ENCODE measurements at places on chromosomes 1 and 21. TPM values are rescaled to one million over a fixed set of nuclear protein-coding genes. Genes with fewer than 3 reads are reported as not detected.

- H3K36me3 ChIP-seq: peaks cover 1% of the 10 kb centered on the region
- no peak for DNase-seq
- no peak overlapping the region for H3K27ac ChIP-seq
- peaks cover 12% of the 10 kb centered on the region for H3K4me1 ChIP-seq
- H3K27me3 ChIP-seq: no peaks in the 10 kb centered on the region
Measured at GRCh38 chr1:65416767-65417166, 3.7 kb upstream of the LEPR start.

- H3K27ac ChIP-seq: peak overlapping the region; percentile 35
- DNase-seq: peak; percentile 33
- peak overlapping the region; percentile 73 for H3K4me3 ChIP-seq
- no peaks in the 10 kb centered on the region for H3K27me3 ChIP-seq
- H3K36me3 ChIP-seq: peaks cover 2% of the 10 kb centered on the region
Measured at GRCh38 chr1:214280386-214281020, 456 bp upstream of the SMYD2 start.

DNA sequence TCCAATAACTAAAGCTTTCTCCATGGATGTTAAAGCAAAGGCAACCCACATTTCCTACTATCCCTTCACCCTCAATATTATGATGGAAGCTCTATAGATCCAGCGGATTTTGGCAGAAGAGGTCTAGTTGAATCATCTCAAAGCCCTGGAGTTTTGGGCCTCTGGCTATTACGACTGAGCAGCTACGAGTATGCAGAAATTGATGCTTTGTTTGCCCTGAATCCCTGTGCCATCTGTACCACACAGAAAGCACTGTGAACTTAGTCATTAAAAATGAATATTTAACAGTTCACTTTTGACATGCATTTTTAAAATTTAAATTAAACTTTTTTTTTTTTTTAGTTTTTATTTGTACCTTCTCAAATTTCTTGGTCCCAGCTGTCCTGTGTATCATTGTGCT is 705.4 kb upstream of the PTBP2 start:
- DNase-seq: no peak
- H3K4me1 ChIP-seq: no peaks in the 10 kb centered on the region
- H3K27me3 ChIP-seq: no peaks in the 10 kb centered on the region

Gene SPRR2E
- total RNA-seq: not detected

GRCh38 chr1:4395676-4396075 is 258.7 kb upstream of the AJAP1 start:
- H3K36me3 ChIP-seq: no peaks in the 10 kb centered on the region
- no peak overlapping the region for H3K4me3 ChIP-seq
- H3K27ac ChIP-seq: no peak overlapping the region
- no peaks in the 10 kb centered on the region for H3K4me1 ChIP-seq

- H3K27ac ChIP-seq: no peak overlapping the region
- peaks cover 5% of the 10 kb centered on the region for H3K27me3 ChIP-seq
- no peak overlapping the region for H3K4me3 ChIP-seq
- no peaks in the 10 kb centered on the region for H3K36me3 ChIP-seq
- no peak for DNase-seq
Measured at GRCh38 chr1:30601316-30602085, 121.9 kb downstream of the MATN1 start.

GRCh38 chr1:228917755-228918154 is 182.5 kb downstream of the RHOU start:
- no peak overlapping the region for H3K4me3 ChIP-seq
- DNase-seq: no peak
- H3K27ac ChIP-seq: no peak overlapping the region
- no peaks in the 10 kb centered on the region for H3K36me3 ChIP-seq
- H3K27me3 ChIP-seq: no peaks in the 10 kb centered on the region
- H3K4me1 ChIP-seq: no peaks in the 10 kb centered on the region

GRCh38 chr1:165411396-165411795 is 33.5 kb downstream of the RXRG start:
- H3K36me3 ChIP-seq: no peaks in the 10 kb centered on the region
- no peak overlapping the region for H3K27ac ChIP-seq
- H3K27me3 ChIP-seq: peaks cover 36% of the 10 kb centered on the region
- H3K4me3 ChIP-seq: no peak overlapping the region
- H3K4me1 ChIP-seq: no peaks in the 10 kb centered on the region

GRCh38 chr1:151686561-151686960 is 30.0 kb downstream of the CELF3 start:
- no peaks in the 10 kb centered on the region for H3K27me3 ChIP-seq
- H3K4me3 ChIP-seq: no peak overlapping the region
- no peak for DNase-seq
- H3K4me1 ChIP-seq: no peaks in the 10 kb centered on the region

GRCh38 chr1:28099050-28099769 is 10.8 kb upstream of the EYA3 start:
- H3K36me3 ChIP-seq: no peaks in the 10 kb centered on the region
- H3K27me3 ChIP-seq: peaks cover 6% of the 10 kb centered on the region
- peaks cover 3% of the 10 kb centered on the region for H3K4me1 ChIP-seq

DNA sequence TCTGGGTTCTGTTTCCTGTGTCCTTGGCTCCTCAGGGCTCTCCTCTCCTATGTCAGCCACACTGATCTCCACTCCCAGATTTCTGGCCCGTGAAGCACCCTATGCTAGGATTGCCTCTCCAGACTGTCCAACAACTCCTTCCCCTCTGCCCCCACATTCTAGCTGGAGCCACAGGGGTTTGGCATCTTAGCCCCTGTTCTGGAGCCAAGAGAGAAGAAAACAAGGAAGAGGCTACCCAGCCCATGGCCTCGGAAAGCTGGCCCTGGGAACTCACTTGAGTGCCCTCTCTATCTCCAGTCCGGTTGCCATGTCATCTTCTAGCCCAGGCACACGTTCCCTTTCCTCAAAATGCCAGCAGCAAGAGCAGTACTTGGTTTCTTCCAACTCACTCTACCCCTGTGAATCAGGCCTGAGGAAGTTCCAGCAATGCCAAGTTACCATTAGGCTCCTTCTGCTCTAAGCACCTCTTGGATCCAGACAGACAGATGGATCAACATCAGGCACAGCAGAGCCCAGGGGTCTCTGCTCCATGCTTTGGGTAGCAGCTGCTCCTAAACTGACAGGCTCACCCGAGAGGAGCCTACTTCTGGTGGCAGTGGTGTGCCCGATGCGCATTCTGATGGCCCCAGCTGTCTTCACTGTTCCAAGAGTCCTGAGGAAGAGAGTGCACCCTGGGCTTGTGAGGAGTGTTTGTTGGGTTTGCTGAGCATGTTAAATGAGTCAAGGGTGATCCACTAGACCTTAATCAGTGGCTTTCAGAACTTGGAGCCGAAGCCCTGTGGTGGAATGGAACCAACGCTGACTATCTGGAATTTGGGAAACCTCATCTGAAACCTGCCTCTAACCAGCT is 11.6 kb upstream of the GPR61 start:
- H3K4me1 ChIP-seq: peaks cover 20% of the 10 kb centered on the region
- no peaks in the 10 kb centered on the region for H3K36me3 ChIP-seq
- H3K27me3 ChIP-seq: no peaks in the 10 kb centered on the region
- H3K27ac ChIP-seq: no peak overlapping the region
- no peak overlapping the region for H3K4me3 ChIP-seq
- peak; percentile 4 for DNase-seq

Gene KRTAP21-1
- not detected for total RNA-seq

GRCh38 chr1:241311056-241311746 is 45.8 kb downstream of the RGS7 start:
- H3K27me3 ChIP-seq: no peaks in the 10 kb centered on the region
- no peak for DNase-seq
- H3K36me3 ChIP-seq: no peaks in the 10 kb centered on the region

GRCh38 chr1:81800695-81801650 is at the start of gene ADGRL2:
TSS of gene ADGRL2 (plus strand) at chr1:81800934. CDS start at chr1:81836985, 36,051 bp downstream.
- peaks cover 2% of the 10 kb centered on the region for H3K36me3 ChIP-seq
- H3K4me1 ChIP-seq: peaks cover 3% of the 10 kb centered on the region
- DNase-seq: peak; percentile 9
- no peak within 1 kb of the TSS for H3K27ac ChIP-seq
- peaks cover 32% of the 10 kb centered on the region for H3K27me3 ChIP-seq
- H3K4me3 ChIP-seq: peak within 1 kb of the TSS; percentile 37

- no peaks in the 10 kb centered on the region for H3K4me1 ChIP-seq
- H3K27ac ChIP-seq: no peak overlapping the region
- H3K4me3 ChIP-seq: no peak overlapping the region
- peaks cover 8% of the 10 kb centered on the region for H3K27me3 ChIP-seq
Measured at GRCh38 chr1:68051475-68051874, 1.0 kb upstream of the DIRAS3 start.

DNA sequence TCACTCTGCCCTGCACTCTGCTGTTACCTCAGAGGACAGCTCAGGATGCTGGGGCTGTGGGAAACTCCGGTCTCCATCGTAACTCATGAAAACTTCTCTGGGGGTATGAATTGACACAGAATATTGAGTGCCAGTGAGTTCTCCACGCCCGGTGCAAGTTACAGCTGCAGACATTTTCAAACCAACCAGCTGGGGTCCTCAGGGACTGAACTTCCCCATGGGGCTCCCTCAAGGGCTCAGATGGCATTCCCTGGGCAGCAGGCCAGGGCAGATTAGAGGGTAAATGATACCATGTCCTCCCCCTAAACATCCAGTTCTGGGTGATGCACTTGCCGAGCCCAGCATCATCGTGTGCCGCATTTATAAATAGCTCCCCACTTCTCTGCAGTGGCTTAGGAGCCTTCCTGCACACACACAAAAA is 27.8 kb upstream of the CCSAP start:
- H3K36me3 ChIP-seq: no peaks in the 10 kb centered on the region
- H3K27me3 ChIP-seq: peaks cover 15% of the 10 kb centered on the region
- no peaks in the 10 kb centered on the region for H3K4me1 ChIP-seq

- H3K4me1 ChIP-seq: peaks cover 22% of the 10 kb centered on the region
- no peak overlapping the region for H3K27ac ChIP-seq
- H3K4me3 ChIP-seq: no peak overlapping the region
- no peaks in the 10 kb centered on the region for H3K27me3 ChIP-seq
Measured at GRCh38 chr1:52925571-52926005, 1.5 kb upstream of the SCP2 start.

GRCh38 chr1:154623358-154623757 is 15.4 kb upstream of the ADAR start:
- H3K36me3 ChIP-seq: peaks cover 11% of the 10 kb centered on the region
- H3K27ac ChIP-seq: no peak overlapping the region
- peaks cover 46% of the 10 kb centered on the region for H3K4me1 ChIP-seq
- H3K4me3 ChIP-seq: no peak overlapping the region

GRCh38 chr1:226656601-226657277 is 82.3 kb downstream of the ITPKB start:
- H3K36me3 ChIP-seq: peaks cover 7% of the 10 kb centered on the region
- DNase-seq: no peak
- H3K4me1 ChIP-seq: peaks cover 29% of the 10 kb centered on the region
- no peaks in the 10 kb centered on the region for H3K27me3 ChIP-seq
- H3K27ac ChIP-seq: no peak overlapping the region

- H3K4me1 ChIP-seq: peaks cover 10% of the 10 kb centered on the region
- H3K27me3 ChIP-seq: no peaks in the 10 kb centered on the region
- peak; percentile 31 for DNase-seq
- no peak overlapping the region for H3K27ac ChIP-seq
Measured at GRCh38 chr1:16139473-16139962, 16.4 kb downstream of the EPHA2 start.

Data from activated CD4-positive, alpha-beta memory T cell treated with anti-CD3 and anti-CD28 coated beads for 36 hours (primary cell).